RCC 7860 (cell line): ENCODE measurements at places on chromosomes 1 and 21.

DNA sequence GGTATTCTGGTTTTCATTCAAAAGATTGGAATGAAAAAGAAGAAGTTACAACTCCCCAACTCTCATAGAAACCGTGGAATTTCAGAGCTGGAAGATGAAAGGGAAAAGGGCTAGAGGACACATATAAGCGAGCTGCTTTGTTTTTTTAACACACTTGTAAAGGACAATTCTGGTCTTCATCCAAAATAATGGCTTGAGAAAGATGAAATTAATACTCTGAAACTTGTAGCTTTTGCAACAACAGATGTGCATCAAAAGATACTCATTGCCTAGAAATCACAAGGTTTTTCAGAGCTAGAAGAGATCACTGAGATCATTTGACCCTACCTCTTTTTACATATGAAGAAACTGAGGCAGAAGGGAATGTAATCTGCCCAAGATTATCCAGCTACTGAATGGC is 25.6 kb downstream of the NR5A2 start:
- no peak for DNase-seq

DNA sequence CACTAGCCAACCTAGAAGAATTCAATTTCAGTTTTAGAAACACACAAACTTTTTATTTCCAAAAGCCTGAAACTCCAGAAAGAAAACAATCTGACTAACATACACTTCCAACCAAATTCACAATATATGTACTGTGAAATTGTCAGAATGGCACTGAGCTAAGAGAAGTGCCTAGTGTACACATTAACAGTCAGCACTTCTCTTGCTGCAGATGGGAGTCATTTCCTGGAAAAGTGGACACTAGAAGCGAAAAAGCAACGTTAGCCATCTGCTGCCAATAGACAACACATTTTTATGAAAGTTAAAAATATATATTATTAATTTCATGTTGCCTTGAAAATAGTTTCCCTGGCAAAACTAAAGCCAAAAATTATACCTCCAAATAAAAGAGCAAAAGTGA is 66.1 kb downstream of the EPS15 start:
- no peak for DNase-seq

- no peak for DNase-seq
Observed at GRCh38 chr21:38148046-38148445, 108.7 kb upstream of the KCNJ15 start.

- DNase-seq, result no peak
Observed at GRCh38 chr1:179950651-179951050, 4.0 kb upstream of the CEP350 start.

- DNase-seq, result no peak
Observed at GRCh38 chr21:33219954-33220353, 9.8 kb upstream of the IFNAR2 start.

- no peak for DNase-seq
Observed at GRCh38 chr1:77424236-77424635, 142.4 kb downstream of the AK5 start.

- DNase-seq, result peak; percentile 98
Observed at GRCh38 chr1:7470904-7471638, 300.0 kb upstream of the VAMP3 start.

GRCh38 chr1:33661811-33662454 is 189.5 kb downstream of the ZSCAN20 start:
- DNase-seq, result no peak

GRCh38 chr1:116487031-116487430 is 83.8 kb downstream of the CD58 start:
- DNase-seq, result no peak

- no peak for DNase-seq
Observed at GRCh38 chr1:53383136-53383870, 55.4 kb upstream of the LRP8 start.

DNA sequence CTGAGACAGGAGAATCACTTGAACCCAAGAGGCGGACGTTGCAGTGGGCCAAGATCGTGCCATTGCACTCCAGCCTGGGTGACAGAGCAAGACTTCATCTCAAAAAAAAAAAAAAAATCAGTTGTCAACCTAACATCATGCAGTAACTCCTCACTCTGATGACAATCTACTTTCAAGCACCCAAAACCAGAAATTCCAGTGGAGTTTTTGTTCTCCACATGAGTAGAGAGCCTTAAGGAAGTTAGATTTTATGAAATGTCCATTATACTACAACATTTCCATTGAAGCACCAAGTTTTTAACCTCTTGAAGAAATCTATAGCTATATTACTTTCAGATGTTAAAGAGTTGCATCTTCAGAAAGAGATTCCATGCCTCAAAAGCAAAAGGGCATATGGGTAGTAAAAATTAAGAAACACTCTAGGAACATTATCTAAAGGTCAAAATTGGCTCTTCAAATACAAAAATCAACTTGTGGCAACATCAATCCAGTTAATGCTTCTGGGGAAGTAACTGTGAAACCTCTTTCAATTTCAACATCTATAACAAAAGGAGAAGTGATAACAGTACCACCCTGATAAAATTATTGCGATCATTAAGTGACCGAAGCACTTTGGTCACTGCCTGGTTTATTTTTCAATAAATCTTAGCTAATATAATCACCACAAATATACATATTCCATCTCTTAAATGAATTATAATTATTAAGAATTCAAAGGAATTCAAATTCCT is 7.7 kb downstream of the LPGAT1 start:
- DNase-seq, result no peak

GRCh38 chr1:228003461-228004330 is 3.1 kb upstream of the WNT3A start:
- no peak for DNase-seq

- DNase-seq, result no peak
Observed at GRCh38 chr1:227166559-227166958, 151.7 kb downstream of the CDC42BPA start.

GRCh38 chr1:241947354-241947753 is 10.2 kb upstream of the BECN2 start:
- DNase-seq, result no peak

- DNase-seq, result no peak
Observed at GRCh38 chr1:181607524-181607923, 124.2 kb downstream of the CACNA1E start.

DNA sequence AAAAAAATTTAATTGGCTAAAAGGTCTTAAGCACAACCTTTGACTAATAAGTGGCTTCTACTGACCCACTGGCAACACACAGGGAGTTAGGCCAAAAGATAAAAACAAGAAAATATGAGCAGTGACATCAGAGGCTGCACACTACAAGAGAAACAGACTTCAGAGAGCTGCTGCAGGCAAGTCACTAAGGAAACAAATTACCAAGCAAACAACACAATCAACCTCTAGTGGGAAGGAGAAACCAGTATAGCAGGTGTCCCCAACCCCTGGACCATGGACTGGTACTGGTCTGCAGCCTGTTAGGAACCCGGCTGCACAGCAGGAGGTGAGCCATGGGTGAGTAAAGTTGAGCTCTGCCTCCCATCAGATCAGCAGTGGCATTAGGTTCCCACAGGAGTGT is 20.8 kb upstream of the ENSA start:
- no peak for DNase-seq

GRCh38 chr1:161227196-161227871 is 1.5 kb downstream of the TOMM40L start:
- peak; percentile 51 for DNase-seq

GRCh38 chr1:238672262-238672661 is 714.1 kb upstream of the CHRM3 start:
- DNase-seq, result no peak

- no peak for DNase-seq
Observed at GRCh38 chr1:88791192-88791591, 100.2 kb downstream of the GTF2B start.

DNA sequence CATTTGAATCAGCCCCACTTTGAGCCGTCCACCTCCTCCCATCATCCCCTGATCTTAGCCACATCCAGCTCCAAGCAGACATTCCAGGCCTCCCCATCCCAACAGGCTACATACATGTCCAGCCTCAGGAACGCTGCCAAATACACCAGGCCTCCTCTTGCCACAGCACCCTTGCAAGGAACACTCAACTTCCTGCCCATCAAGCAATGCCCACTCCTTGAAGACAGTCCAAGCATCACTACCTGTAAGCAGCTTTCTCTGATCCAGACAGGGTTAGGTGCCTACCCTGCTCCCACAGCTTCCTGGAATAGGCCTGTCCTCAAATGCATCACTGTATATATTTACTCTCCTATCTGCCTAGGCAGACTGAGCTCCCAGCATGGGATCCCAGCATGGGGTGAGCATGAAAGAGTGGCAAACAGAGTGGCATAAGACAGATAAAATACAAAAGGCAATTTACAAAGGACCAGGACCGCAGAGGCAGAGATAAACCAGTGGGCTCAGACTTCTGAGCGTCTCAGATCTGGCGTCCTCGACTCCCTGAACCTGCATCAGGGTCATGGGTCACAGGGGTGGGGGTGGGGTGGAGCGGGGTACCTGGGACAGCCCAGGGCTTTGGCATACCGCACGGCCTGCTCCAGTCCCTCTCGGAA is 816 bp downstream of the HYI start:
- DNase-seq, result peak; percentile 65

DNA sequence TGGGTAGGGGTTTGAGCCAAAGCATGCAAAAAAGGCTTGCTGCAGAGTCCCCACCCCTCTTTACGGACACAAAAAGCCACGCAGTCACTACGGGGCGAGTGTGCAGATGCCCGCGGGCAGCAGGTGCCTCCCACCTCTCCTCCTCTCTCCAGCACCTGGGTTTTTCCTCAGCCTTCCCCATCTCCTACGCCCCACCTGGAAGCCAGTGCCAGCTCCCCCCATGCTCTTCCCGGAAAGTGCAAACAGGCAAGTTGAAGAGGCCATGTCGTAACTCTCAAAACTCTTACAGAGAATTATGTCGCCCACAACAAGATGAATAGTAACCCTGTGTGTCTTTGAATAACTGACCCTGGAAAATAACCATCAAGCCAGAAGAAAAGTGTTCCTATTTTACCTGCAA is 82.5 kb downstream of the PDE9A start:
- DNase-seq, result no peak

GRCh38 chr1:203306089-203306964 is 1.0 kb downstream of the BTG2 start:
- DNase-seq, result peak; percentile 51

DNA sequence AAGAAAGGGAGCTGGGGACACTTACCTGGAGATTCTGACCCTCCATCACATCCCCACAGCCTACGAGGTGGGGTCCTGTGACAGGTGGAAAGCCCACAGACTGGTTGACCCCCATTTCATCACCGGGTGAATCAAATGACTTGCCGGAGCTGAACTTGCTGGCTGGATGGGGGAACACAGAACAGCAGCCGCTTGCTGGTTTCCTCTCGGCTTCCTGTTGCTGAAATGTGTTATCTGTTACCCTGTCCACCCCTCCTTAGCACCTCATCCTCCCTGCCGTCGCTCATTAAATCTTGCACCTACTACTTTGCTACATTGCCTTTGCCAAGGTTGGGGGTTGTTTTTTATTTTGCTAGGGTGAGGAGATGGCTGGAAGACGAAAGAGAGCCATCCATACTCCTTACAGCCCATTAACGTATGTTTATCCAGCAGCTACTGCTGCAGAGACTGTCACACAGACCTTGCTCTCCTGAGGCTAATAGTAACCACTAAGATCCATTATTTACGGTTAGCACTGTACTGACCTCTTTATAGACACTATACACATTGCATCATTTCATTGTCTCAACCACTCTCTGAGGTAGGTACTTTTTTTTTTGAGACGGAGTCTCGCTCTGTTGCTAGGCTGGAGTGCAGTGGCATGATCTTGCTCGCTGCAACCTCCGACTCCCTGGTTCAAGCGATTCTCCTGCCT is 7.0 kb downstream of the PAFAH2 start:
- DNase-seq, result no peak

DNA sequence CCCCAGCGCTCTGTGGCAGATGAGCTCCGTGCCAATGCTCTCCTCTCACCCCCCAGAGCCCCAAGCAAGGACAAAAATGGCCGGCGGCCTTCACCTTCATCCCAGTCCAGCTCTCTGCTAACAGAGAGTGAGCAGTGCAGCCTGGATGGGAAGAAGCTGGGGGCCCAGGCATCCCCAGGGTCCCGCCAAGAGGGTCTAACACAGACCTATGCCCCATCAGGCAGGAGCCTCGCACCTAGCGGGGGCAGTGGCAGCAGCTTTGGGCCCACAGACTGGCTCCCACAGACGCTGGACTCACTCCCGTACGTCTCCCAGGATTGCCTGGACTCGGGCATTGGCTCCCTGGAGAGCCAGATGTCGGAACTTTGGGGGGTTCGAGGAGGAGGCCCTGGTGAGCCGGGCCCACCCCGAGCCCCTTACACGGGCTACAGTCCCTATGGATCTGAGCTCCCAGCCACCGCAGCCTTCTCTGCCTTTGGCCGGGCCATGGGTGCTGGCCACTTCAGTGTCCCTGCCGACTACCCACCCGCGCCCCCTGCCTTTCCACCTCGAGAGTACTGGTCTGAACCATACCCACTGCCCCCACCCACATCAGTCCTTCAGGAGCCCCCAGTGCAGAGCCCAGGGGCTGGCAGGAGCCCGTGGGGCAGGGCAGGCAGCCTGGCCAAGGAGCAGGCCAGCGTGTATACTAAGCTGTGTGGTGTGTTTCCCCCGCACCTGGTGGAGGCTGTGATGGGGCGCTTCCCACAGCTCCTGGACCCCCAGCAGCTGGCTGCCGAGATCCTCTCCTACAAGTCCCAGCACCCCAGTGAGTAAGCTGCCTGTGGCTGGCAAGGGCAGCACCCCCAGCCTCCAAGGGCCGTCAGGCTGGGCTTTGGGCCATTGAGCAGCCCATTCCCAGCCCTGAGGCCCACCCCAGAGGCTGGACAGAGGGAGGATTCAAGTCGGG is 8.7 kb downstream of the ZC3H12A start:
- DNase-seq, result no peak

GRCh38 chr1:60942896-60943638 is 139.3 kb upstream of the NFIA start:
- DNase-seq, result no peak

DNA sequence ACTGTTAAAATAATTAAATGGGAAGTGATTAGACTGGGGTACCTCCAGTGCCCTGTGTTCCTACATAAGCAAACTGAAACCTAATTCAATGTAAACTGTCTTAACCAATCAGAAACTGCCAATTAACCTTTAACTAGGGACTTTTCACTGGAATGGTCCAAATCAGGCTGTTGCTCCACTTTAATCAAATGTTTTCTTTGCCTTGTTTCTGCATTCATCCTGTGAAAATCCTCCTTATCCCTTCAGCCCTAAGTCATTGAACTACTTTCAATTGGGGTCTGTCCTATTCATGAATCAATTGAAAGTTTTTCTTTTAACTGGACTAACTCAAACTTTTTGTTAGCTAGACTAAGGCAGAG is 5.1 kb upstream of the FUBP1 start:
- DNase-seq, result no peak

DNA sequence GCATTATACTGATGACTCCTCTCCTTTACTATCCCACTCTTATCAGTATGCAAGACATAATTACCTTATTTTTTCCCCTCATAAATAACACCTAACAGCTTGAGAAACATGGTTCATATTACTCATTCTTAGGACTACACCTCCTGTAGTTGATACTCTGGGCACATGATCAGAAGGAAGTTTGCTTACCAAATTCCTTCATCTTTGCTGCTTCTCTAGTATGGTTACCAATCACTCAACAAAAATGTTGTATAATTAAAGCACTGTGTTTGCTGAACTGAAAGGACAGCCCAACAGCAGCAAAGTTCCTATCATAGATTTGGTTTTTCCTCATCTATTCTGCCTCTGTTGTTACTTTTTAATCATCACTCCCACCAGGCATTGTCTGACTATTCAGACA is 586.3 kb downstream of the LRRIQ3 start:
- no peak for DNase-seq

- no peak for DNase-seq
Observed at GRCh38 chr1:177964336-177964735, 5.5 kb downstream of the SEC16B start.

GRCh38 chr1:38680801-38681510 is 178.6 kb downstream of the RRAGC start:
- no peak for DNase-seq
